HepG2 (cell line): ENCODE measurements at places on chromosomes 2 and 18.

DNA sequence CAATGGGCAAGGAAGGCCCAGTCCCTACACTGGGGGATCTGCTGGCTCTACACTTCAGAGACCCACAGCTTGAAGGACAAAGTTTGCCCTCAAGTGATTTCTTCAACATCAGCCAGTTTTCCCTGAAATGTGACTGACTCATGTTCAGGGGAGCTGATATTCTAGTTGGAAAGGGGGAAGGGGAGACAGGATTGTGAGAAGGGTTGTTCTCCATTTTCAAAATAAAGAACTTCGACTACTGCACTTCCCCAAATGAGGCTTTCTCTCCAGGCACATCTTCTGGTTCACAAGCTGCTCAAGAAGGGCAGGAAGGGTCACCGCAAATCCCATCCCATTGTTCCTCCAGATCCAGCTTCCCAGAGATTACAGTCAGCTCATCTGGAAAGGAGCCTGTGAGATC lies 117.6 kb downstream of the BCL2L11 start:
- DNase-seq, result no peak

GRCh38 chr2:142796161-142796560 lies 81.3 kb upstream of the KYNU start:
- DNase-seq, result peak; percentile 31

DNA sequence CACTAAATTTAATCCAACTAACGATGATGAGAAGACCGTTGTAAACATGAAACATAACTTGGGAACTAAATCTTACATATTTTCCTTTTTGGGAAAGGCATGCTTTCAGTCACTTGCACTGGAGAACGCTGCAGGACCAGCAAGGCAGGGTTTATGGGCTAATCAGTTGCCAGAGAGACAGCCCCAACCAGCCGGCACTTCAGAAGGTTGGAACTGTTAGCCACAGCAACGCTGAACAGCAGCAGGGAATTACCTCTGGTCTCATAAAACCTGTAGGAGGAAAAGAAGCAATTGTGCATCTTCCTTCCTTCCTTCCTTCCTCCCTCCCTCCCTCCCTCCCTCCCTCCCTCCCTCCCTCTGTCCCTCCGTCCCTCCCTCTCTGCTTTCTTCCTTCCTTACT lies 33.9 kb upstream of the SIX2 start:
- DNase-seq, result no peak

- no peak for DNase-seq
These were observed 3.2 kb downstream of the EMX1 start for GRCh38 chr2:72920318-72921087.

DNA sequence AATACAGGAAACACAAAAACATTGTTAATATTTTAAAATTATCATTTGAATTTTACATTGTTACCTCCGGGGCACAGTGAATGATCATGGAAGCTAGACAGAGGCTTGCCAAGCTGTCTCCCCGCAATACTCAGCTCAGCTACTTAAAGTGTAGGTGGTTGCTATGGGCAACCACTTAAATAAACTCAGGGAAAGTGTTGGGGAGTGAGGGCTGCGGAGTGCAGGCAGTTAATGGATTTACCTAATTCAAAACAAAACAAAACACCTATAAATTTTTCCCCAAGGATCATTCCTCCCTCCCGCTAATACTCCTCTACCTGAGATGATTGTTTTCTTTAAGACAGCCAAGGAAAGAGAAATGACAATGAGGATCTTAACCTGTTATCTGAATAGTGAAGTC lies 349.5 kb downstream of the TGIF1 start:
- DNase-seq, result no peak

DNA sequence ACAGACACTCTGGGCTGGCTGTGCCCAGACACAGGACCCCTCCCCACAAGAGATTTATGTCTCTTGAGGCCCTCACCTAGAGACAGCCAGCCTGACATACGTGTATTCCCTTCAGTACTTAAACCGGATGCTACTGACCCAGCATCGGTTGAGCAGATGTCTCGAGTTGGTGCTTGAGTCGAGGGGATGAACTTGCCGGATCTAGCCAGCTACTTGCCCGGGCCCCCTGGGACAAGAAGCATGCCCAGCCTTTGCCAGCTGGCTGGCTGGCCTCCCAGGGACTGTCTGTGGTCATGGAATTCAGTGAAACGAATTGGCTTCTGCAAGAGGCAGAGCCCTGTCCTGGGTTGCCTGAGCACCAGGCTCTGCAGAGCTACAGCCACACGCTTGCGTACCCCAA lies 36.0 kb downstream of the DNMT3A start:
- no peak for DNase-seq

DNA sequence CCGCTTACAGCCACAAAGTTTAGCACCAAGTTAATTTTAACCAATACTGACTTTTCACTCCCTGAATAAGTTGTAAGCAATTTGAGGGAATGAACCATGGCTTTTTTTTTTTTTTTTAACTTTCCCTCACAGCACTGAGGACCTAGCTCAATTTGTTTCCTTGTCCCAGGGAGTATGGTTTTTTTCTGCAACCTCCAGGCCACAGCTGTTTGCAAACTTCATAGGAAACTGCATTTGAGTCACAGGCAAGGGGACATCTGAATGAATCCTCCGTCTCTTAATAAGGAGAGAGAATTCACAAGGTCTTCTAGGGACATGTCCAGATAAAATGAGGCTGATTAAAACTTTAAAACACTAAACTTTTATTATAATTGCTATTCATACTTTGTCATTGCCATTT lies 181.5 kb downstream of the GFPT1 start:
- no peak for DNase-seq

- no peak for DNase-seq
These were observed 108.8 kb upstream of the ITGB6 start for GRCh38 chr2:160308915-160309314.

DNA sequence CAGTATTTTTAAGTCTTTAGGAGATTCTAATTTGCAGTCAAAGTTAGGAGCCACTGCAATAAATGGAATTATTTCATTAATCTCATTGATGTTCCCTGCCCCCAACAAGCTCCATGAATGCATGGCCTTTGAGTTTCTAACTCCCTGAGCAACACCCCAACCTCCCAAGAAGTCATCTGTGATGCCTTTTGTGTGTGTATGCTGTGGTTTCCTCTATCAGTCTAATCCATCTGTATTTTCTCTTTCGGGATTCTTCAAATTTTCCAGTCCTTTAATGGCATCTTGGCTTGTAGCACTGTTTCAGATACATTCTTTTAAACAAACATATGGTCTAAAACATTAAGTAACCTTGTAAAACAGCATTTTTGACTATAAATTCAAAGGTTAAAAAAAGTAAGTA lies 16.8 kb downstream of the SERPINB10 start:
- no peak for DNase-seq

- DNase-seq, result no peak
These were observed 95.1 kb downstream of the MTCL1 start for GRCh38 chr18:8800445-8800844.

DNA sequence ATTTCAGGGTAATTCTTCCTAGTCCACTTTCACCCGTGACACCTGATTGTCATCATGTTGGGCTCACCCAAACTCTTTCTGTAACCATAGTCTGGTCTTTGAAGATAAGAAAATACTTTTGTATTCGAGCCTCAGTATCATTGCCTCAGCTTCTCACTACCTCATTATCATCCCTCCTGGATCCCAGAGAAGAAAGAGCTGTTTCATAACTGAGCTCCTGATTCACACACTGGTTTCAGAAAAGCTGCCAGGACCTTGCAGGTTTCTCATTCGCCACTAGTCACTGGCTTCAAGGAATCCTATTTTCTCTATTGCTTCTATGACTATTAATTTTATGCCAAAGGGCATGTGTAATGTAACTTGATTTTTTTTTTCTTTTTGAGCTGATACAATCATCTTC lies 2.9 kb upstream of the CRIM1 start:
- peak; percentile 62 for DNase-seq

- DNase-seq, result no peak
These were observed 29.3 kb downstream of the ZC3H15 start for GRCh38 chr2:186515376-186515775.

DNA sequence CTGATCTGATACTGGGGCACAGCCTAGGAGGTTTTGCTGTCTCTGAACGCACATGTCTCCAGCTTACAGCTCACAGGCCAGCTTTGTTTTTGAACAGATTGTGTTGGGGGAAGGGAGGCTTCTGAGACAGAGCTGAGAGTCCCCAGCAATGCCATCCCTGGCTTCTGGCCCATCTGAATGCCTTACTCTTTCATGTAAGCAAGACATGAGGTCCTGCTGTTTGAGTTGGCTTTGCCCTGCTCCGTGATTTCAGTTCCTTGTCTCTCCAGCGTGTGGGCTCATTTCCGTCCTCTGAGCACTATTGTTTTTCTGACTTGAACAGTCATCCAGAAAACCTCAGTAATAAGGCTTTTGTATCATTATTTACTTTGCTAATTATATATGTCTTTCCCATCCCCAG lies 194.9 kb upstream of the TNP1 start:
- DNase-seq, result no peak

- DNase-seq, result no peak
These were observed 62.6 kb downstream of the C18orf63 start for GRCh38 chr18:74378179-74378682.

DNA sequence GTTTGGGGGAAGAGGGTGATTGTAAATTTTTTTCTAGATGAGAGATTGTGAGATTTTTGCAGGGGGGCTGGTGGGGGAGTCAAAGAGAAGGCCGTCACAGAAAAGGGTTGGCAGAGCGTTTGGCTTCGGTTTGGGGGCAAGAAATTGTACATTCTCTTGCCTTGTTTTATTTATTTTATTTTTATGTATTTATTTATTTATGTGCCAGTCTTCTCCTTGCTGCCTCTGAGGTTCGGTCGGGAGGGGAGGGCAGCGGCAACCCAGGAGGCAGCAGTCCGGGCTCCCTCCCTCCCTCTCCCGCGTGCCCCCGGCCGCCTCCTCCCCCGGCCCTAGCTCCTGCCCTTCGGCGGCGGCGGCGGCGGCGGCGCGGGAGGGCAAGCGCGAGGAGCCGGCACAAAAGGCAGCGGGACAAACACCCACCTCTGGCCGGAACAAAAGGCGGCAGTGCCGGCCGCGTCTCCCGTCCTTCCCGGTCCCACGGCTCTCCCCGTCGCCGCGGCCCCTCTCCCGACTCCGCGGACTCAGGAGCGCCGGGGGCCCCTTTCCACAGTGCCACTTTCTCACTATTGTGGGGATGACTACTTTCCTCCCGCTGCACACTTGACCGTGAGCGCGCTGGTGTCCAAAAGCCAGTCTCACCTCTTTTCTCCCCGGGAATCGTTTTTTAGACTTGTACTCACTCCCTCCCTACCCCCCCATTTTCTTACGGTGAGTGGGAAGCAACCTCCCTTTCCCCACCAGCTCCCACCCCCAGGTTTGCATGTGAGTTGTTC lies 1.2 kb downstream of the BCL11A start:
- no peak for DNase-seq

- no peak for DNase-seq
These were observed 1.0 kb upstream of the CUL3 start for GRCh38 chr2:224586127-224586695.

DNA sequence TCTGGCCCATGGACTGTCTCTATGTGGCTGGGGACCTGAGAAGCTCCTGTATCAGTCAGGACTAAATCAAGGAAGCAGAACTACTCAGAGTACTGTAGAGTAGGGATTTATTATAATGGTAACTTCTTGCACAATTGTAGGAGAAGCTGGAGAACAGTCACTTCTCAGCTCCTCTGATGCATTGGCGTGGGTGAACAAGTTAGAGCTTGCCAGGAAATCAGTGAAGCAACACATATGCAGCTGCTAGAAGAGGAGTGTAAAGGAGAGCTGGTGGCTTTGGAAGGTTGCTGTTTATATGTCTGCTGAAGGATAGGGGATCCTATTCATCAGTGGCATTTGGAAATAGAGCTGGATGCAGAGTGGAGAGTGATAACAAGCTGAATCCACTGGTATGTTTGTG lies 215.5 kb upstream of the CWC22 start:
- DNase-seq, result no peak

GRCh38 chr2:222050981-222051380 lies 247.8 kb downstream of the PAX3 start:
- no peak for DNase-seq

- no peak for DNase-seq
These were observed 38.8 kb downstream of the BMP10 start for GRCh38 chr2:68832233-68832869.

DNA sequence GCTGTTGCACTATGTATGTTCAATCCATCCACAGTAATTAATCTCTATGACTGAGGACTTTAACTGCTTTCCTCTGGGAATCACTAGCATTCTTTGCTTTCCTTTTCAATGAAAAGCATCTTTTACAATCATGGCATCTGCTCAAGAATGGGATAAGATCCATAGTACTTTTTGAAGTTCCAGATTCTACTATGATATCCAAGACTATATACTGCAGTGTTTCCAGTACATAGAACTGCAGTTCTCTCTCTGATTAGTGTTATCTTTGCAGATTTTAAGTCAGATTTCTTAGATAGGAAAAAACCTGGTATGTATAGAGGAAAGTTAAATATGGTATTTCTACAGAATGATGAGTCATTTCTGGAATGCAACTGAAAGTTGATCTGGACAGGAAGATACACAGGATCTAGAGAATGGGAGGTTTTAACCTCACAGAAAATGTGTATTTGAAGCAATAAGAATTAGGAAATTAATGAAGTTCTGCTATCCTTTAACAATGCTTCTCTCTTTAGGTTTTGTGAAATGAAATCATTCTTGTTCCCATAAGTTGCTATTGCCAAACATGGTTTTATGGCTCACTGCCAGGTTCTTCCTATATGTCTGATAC lies 670.7 kb downstream of the ERBB4 start:
- DNase-seq, result no peak

DNA sequence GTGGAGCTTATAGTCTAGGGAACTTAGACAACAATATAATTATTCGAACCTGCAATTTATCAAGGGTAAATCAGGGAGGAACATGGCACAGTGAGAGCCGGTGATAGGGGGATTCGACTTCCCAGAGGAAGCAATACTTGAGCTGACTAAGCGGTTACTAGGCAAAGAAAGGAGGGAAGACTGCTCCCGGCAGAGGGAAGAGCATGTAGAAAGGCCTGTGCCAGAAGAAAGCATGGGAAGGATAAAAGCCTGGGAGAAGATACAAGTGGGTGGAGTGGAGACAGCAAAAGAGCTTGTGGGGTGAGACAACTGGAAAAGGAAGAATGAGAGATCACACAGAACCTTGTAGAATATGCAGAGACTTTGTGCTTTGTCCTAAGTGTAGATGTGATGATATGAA lies 93.3 kb downstream of the MARCHF4 start:
- no peak for DNase-seq

- DNase-seq, result no peak
These were observed 71.5 kb downstream of the KLHL14 start for GRCh38 chr18:32701313-32701712.

- no peak for DNase-seq
These were observed 24.9 kb downstream of the MLPH start for GRCh38 chr2:237511885-237512405.
